CD4-positive, alpha-beta T cell treated with Interleukin-1 beta for 1 hour (primary cell): ENCODE measurements at places on chromosomes 1 and 21.

DNA sequence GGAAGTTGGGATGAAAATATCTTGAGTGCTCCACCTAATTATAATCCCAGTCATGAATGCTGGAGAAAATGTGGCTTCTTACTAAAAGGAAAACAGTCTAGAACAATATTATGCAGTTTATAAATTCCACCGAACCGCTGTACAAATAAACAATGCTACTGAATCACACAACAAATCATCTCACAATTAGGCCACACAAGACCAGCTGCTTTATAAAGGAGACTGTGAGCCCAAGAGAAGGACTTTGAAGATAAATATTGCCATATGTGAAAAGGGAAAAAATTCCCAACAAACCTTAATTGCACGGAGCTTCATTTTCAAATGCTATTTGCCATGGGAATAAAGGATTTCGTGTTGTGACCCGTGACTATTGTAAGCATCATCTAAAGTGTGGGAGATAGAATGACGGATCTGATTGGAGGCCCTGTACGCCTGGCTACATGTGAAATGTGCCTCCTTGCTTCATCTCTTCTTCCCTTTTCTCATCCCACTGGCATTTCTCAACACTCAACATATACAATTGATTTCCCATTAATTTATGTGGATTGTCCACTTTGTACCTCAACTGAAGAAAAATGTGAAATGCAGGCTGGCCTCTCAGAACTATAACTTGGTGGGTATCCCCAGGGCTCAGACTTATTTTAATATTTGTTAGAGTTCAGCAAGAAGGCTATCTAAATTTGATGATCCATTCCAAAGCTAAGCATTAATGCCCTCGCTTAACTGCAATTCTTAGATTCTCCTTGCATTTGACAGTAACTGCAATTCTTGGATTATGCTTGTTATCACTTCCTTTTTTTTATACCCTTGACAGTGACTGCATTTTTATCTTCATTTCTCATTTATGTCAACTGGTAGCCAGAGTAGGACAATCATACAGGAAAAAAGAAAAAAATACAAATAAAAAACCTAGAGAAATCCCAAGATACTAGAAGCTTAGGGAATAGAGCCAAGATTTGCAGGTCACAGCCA lies 122.3 kb downstream of the TGFB2 start:
- no peak for DNase-seq

DNA sequence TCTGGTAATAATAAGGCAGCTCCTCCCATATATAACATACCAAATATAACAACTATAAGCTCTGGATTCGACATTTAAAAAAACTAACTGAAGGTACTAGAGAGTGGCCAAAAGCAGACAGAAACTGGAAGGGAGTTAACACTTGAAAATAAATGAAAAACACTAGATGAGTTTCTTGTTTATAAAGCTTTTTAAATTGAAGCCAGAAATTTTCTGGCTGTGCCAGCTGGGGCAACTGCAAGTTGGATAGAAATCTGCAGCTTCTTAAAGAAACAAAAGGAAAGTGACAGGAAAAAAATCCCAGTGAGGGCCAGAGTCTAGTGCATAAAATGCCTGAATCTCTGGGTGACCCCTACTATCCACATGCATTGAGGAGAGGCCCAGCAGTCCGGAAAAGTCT lies 432.7 kb downstream of the SMYD3 start:
- no peak for DNase-seq

GRCh38 chr1:202540448-202540847 lies 169.8 kb downstream of the SYT2 start:
- no peak for DNase-seq

DNA sequence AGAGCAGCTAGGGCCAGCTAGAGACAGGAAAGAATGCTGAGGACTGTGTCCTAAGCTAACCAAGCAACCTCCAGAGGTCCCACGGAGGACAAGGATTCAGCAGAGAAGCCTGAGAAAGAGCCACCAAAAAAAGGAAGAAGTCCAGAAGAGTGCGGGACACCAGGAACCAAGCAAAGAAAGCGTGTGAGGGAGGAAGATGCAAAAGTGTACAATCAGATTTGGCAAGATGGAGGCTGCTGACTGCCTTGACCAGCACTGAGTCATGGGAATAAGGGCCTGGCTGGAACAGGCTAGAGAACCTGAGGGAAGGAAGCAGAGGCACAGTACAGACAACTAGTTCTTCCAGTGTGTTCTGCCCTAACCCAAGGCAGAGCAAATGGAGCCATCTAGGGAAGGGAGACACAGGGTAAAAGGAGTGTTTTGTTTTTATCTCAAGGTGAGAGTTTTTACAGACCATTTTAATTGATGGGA lies 18.5 kb downstream of the TP53BP2 start:
- DNase-seq: peak; percentile 41

DNA sequence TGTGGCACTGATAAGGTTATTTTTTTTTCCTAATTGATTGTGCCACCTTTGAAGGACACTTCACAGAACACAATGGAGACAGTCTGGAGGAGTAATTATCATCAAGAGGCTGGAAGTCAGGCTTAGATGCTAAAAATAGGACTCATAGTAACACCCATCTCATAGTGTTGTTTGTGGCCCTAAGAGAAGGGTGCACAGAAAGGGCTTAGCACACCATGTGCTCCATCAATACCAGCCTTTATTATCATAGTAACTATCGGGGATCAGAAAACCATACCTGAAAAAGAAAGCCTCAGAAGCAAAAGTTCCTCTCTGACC lies 11.9 kb downstream of the NIPAL3 start:
- no peak for DNase-seq

GRCh38 chr21:28325618-28326017 lies 667.1 kb downstream of the LTN1 start:
- DNase-seq: no peak

DNA sequence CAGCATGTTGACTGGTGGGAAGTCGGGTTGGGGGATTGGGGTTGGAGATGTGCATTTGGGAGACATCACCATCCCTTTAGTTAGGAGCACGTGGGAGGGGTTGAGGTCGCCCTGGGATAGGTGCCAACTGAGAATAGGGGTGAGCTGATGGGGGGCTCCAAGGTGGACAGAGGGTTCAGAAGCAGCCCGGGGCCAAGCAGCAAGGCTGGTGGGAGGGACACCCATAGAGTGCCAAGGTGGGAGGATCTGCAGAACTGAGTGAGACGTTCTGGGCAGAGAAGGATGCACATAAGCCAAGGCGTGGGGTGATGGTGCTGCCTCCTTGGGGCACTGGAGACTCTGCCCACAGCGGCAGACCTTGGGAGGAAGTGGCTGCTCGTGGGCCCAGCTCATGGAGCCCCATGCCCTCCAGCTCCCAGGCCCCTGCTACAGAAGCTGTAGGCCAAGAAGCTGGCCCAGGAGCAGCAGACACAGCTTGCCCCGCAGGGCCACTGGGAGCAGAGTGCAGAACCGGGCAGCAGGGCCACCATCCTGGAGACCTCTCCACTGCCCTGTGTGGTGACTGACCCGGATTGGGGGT lies 31.4 kb upstream of the PKP1 start:
- DNase-seq: no peak

- no peak for DNase-seq
Measured at GRCh38 chr1:234593771-234594504, 16.0 kb downstream of the IRF2BP2 start.

- DNase-seq: no peak
Measured at GRCh38 chr1:16014509-16015482, 3.0 kb downstream of the HSPB7 start.

DNA sequence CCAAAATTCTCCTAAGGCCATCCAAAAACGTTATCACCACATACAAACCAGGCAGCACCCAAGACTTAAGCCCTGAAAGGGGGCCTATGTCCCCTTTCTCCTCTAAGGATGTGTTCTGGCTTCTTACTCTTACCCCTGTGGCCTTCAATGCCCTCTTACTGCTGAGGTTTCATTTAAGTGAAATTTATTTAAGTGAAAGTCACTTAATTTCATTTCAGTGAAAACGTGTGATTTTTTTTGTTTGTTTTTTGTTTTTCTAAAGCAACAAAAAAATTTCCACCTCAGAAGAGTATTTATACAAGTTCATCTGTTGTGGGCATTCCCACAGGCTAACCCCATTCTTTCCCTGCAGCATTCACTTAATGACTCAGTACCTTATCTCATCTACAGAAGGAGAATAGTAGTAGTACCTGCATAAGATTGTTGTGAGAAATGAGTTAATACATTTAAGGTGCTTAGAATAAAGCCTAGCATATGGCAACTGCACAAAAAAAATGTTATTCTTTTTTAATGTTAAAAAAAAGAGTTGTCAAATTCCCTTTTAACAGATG lies 220.6 kb downstream of the CHRM3 start:
- DNase-seq: no peak

- DNase-seq: no peak
Measured at GRCh38 chr1:202981939-202982338, 14.9 kb upstream of the CYB5R1 start.

DNA sequence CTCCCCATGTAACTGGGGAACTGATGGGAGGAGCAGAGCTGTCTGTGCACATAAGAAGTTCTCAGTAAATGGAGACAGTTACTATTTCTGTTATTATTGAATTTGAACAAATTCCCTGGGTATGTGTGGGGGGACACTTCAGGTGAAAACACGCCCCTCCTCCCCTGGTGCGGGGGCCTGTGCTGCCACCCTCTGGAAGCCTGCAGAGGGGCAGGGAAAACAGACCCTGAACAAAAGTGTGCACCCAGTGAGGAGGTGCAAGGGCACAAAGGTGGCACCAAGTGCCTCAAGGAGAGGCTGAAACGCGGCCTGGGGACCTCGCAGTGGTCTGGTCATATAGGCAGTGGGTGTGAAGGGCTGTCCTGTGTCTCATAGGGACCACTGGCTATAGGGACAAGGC lies 18.2 kb upstream of the NADK start:
- DNase-seq: no peak

DNA sequence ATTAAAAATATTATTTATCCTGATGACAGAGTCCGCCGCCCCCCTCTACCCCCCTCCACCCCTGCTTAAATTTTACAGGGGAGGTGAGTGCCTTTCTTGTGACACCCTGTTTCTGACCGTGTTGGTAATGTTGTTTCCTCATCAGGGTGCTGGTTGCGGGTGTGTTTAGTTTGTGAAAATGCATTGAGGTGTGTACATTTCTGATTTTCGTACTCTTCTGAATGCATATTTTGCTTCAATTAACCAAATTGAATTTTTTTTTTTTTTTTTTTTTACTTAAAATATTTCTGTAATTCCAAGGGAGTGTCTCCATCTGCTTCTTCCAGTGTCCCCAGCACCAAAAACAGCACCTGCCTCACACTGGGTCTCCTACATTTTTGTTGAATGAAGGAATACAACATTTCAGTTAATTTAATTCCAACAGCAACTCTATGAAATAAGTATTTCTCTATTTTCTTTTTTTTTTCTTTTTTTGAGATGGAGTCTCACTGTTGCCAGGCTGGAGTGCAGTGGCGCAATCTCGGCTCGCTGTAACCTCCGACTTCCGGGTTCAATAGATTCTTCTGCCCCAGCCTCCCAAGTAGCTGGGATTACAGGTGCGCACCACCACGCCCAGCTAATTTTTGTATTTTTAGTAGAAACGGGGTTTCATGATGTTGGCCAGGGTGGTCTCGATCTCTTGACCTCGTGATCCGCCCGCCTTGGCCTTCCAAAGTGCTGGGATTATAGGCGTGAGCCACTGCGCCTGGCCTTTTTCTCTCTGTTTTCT lies 5.6 kb upstream of the SLC2A1 start:
- DNase-seq: no peak

DNA sequence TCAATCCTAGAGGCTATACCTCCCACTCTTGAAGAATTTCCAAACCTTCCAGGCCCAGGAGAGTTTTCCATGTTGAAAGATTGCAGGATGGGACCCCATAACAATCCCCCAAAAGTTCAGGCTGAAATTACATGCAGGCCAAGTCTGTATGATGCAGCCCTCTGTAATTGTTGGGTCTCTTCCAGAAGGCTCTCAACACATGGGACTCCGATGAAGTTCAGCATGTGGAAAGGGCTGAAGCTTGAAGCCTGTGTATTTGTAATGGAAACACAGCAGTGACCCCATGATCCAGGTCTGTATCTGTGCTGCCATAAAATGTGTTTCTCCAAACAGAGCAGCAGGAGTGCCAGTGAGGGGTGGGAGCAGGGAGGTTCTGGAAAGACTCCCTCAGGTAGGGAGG lies 202.5 kb upstream of the LYPLAL1 start:
- no peak for DNase-seq

DNA sequence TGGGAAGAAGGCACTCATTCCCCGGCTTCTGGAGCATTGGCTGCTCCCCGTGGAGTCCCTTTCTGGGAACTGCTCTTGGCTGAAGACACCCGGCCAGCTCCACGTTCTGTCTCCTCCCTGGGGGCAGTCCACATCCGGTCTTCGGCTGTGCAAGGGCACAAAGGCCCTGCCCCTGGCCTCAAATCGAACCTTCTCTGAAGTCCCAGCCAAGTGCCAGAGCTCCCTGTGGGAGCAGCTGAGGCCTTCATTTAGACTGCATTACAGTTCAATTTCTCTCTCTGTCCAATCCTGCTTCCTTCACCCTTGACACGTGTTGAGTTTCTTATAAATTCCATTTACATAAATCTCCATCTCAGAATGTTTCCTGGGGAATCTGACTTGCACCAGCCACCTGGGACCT lies 132.9 kb upstream of the POU3F1 start:
- no peak for DNase-seq

GRCh38 chr1:223363057-223363855 lies 720 bp downstream of the SUSD4 start:
- DNase-seq: no peak

GRCh38 chr1:245710961-245711903 lies 556.4 kb downstream of the KIF26B start:
- DNase-seq: no peak

DNA sequence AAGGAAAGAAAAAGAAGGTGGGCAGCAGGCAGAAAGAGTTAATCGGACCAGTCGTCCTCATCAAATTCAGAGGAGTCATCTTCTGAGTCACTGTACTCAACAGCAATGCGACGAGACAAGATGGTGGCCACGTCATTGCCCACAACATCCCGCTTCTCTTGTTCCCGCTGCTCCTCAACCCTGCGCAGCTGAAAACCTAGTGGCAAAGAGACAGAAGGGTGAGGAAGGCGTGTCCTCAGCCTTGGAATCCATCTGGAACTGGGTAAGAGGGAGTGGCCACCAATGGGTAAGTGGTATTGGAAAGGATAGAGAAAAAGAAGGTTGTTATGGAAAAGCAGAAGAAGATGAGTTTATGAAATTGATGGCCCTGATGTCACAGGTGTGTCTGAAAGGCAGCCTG lies 15.7 kb downstream of the GPR3 start:
- no peak for DNase-seq
